ENCODE measurements at places on chromosomes 5 and 9.

GRCh38 chr5:31153521-31153920 is 40.0 kb upstream of the CDH6 start:
- no peak for DNase-seq

GRCh38 chr5:53243403-53243802 is 133.8 kb upstream of the MOCS2 start:
- DNase-seq = no peak

DNA sequence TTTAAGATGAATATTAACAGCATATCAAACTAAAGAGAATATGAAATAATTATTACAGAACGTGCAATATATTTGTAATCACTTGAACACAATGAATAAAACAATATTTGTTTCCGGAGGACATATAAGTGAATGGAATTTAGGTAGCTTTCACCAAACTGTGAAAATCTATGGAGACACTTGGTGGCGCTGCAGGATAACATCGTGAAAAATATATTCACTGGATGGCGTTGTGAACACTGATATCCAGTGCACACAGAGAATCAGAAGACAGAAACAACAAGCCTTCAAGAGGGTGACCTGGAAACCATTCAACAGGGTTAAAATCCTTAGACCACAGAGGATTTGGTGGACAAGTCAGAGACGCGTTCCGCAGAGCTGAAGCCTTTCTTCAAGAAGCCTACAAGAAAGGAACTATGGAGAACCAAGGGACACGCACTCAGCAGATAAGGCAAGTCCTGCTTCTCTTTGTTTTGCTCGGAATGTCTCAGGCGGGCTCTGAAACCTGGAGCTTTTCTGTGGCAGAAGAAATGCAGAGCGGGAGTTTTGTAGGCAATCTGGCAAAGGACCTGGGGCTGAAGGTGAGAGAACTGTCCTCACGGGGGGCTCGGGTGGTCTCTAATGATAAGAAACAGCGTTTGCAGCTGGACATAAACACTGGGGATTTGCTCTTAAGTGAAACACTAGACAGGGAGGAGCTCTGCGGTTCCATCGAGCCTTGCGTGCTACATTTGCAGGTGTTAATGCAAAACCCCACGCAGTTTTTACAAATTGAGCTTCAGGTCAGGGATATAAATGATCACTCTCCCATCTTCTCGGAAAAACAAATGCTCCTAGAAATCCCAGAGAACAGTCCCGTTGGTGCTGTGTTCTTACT is at the start of gene PCDHB11:
PCDHB11 (plus strand) TSS at position 269 of the 877 bp plus-strand sequence; CDS start at position 417, 148 bp downstream.
- DNase-seq = peak; percentile 58

DNA sequence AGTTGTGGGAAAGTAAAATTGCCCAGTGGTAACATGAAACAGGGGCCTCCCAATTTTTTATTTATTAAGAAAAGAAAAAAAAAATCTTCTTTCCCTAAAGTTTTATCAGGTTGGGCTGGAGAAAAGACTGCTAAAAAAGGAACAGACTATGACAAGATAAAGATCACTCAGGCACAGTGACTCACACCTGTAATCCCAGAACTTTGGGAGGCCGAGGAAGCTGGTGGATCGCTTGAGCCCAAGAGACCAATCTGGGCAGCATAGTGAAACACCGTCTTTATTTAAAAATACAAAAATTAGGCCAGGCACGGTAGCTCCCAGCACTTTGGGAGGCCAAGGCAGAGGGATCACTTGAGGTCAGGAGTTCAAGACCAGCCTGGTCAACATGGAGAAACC is 312.5 kb downstream of the CETN3 start:
- no peak for DNase-seq

DNA sequence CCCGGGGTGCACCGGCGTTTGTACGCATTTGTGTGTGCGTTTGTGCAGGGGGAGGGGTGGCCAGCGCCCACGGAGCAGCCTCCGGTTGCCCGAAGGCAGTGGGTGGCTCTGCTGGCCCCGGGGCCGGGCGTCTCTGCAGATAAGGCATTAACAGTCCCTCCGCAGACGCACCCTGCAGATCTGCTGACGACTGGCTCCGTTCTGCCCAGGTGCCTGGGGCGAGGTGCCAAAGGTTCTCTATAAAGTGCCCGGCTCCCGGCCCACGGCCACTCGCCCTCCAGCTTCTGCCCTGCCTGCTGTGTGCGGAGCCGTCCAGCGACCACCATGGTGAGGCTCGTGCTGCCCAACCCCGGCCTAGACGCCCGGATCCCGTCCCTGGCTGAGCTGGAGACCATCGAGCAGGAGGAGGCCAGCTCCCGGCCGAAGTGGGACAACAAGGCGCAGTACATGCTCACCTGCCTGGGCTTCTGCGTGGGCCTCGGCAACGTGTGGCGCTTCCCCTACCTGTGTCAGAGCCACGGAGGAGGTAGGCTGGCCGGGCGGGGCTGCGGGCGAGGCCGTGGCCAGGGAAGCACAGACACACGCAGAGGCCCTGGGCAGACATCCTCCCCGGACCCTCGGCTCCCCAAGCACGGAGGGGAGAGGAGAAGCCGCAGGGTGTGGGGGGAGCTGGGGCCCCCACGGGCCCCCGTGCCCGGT is at the start of gene SLC6A19:
SLC6A19 (plus strand) TSS at position 269 of the 699 bp plus-strand sequence; CDS start at position 325, 56 bp downstream.
- DNase-seq = peak; percentile 79

GRCh38 chr5:115941051-115941675 is 21.1 kb upstream of the LVRN start:
- DNase-seq = no peak

- DNase-seq = peak; percentile 2
These were observed 9.6 kb downstream of the FBXW2 start for GRCh38 chr9:120783602-120784047.

GRCh38 chr9:73714294-73714693 is 562.6 kb downstream of the ANXA1 start:
- DNase-seq = no peak

- no peak for DNase-seq
These were observed 208.8 kb downstream of the MAN2A1 start for GRCh38 chr5:109898269-109899162.
